ENCODE measurements at places on chromosomes 1 and 21.
A peak's percentile ranks its signal among the peaks of the same experiment; 100 is the strongest.

DNA sequence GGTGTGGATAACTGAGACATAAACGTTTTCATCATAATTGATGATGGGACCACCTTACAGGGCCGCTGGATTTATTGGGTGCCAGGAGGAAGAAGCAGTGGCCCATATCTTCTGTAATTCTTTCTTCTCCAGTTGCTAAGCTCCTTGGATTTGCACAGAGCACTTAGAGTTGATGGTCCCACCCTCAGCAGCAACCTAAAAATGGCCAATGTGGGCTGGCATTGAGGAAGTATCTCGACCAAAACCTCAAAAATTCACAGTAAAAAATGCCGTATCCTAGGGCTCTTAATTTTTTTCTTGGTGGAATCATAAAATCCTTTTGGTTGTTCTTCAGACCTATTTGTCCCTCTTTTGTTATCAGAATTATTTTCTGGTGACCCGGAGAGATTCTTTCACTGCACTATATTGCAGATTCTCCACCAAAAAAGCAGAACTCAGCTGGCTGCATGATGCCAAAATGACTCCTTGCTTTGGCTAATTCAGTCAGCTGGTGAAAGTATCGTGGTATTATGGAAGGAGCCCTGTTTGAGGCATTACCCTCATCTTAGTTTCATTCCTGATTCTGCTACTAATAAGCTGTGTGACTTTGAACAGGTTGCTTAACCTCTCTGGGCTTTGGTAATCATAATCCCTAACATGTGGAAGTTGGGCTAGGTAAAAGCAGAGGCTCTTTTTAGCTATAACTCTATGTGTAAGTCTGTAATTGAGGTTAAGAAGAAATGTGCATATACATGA, 27.6 kb downstream of the KIRREL1 start:
- DNase-seq = no peak

DNA sequence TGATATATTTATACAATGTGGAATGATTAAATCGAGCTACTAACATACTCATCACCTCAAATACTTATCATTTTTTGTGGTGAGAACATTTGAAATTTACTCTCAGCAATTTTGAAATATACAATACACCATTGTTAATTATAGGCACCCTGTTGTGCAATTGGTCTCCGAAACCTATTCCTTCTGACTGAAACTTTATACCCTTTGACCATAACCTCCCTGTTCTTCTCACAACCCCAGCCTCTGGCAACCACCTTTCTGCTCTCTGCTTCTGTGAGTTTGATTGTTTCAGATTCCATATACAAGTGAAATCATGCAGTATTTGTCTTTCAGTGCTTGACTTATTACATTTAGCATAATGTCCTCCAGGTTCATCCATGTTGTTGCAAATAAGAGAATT, 49.5 kb downstream of the SETD4 start:
- no peak for DNase-seq

GRCh38 chr1:66506991-66507390, 27.0 kb upstream of the SGIP1 start:
- no peak for DNase-seq

DNA sequence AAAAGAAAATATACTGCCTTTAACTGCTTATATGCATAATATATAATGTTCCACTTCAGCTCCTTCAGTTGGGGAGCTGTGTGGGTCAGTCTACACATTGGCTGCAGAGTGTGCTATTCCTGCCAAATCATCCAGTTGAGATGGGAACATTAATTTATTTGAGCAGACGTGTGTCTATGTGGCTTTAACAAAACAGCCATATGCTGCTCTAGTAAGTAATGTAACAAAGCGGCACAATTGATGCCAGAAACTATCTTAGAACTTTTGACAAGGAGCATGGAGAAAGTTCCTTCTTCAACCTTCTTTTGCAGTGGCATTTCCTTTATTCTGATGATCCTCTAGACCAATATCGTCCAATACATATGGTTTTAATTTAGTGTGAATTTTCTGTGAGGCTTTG, 285.9 kb upstream of the C1orf87 start:
- DNase-seq = no peak

GRCh38 chr1:100642826-100643225, 76.7 kb upstream of the VCAM1 start:
- DNase-seq = no peak

DNA sequence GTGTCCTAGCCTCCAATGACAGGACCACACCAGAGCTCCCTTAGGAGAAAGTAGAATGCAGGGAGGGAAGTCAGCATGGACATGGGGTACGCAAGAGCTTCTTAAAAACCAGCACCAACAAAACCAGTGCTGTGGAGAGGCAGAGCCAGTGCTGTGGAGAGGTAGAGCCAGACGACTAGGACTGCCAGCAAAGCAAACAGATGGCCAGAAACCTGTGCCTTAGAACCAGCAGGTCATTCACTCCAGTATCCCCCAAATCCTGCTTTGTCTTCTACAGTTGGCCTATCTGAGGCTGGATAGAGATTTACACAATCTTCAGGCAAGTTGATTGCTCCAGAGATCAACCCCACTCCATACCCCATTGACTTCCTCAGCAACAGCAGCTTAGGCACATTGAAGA, 459.9 kb upstream of the CAMK1G start:
- DNase-seq = no peak

GRCh38 chr1:36864182-36864822, 170.0 kb downstream of the GRIK3 start:
- peak; percentile 30 for DNase-seq

DNA sequence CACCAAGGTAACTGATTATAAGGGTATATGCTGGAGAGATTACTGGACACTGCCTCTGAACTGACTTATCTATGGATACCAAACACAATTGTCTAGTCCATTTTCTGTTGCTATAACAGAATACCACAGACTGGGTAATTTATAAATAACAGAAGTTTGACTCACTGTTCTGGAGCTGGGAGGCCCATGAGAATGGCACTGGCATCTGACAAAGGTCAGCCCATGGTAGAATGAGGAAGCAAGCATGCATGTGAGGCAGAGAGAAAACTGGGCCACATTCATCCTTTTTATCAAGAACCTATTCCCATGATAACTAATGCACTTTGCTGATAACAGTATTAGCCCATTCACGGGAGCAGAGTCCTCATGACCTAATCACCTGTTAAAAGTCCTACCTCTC, 37.4 kb downstream of the FCER1A start:
- DNase-seq = no peak

- DNase-seq = no peak
Observed at GRCh38 chr21:37912616-37913015, 3.6 kb downstream of the KCNJ6 start.
